Progenitor cell of endocrine pancreas (in vitro differentiated cells): ENCODE measurements at places on chromosomes 1 and 21. TPM values are rescaled to one million over a fixed set of nuclear protein-coding genes. Genes with fewer than 3 reads are reported as not detected.
A peak's percentile ranks its signal among the peaks of the same experiment; 100 is the strongest.

DNA sequence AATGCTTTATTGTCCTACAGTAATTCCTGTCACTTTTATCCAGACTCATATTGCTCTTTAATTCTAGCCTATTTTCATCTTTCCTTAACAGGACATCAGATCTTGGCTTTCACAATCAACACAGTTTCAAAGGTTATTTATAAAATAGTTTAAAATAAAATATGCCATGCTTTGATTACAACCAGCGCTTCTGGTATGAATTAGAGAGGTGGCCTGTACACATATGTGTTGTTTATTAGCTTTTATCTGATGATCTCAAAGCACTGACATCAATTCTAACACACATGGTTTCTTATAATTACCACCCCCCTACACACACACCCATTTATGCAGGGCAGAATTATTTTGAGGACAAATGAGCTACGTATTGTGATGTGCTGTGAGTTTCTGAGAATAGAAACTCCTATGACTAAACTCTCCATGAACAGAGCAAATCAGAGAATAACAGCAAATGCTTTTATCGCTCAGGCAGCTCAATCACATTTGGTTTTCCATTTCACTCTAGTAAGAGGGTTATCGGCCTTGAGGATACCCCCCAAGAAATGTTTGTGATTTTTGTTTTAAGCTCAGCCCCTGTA is 18.0 kb downstream of the CD247 start:
- H3K36me3 ChIP-seq, result no peaks in the 10 kb centered on the region
- H3K4me1 ChIP-seq, result peaks cover 3% of the 10 kb centered on the region
- H3K27ac ChIP-seq, result no peak overlapping the region
- DNase-seq, result no peak
- no peak overlapping the region for H3K4me3 ChIP-seq

DNA sequence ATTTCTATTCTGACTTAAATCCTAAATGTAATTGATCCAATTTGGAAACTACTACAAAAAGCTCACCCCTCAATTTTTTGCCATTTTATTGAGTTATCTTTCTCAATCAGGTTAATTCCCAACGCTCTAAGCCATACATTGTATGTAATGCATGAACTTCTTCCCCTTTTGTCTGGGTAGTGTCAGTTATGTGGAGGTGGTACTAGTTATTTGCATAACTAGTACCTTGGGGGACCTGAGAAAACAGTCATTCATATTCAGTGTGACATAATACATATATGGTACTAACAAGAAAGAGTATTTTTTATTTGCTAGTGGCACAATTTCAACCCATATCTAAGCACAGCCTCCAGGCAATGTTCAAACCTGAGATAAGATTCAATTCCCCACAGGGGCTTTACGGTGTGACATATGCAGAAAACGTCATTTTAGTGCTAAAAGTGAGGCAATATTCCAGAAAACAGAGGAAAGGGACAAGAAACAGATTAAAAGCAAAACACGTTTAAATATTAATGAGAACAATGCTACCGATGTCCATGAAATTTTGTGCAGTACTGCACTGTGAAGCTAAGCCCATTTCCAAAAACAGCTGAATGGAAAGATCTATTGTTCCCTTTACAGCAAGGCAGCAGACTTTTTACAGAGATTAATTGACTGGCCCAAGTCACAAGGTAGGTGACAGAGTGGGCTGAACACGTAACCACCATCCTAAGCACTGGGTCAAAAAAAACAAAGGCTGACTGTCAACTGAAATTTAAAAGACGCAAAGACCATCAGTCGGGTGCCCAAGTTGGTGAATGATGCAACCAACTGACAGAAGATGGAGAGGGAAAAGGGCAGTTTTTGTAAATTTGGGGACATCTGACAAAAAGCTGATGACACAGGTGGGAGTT is 1.4 kb downstream of the HLCS start:
- peaks cover 6% of the 10 kb centered on the region for H3K36me3 ChIP-seq
- H3K4me1 ChIP-seq, result peaks cover 17% of the 10 kb centered on the region
- peak overlapping the region; percentile 98 for H3K27ac ChIP-seq

- peak; percentile 44 for DNase-seq
- H3K27me3 ChIP-seq, result no peaks in the 10 kb centered on the region
- H3K4me1 ChIP-seq, result peaks cover 19% of the 10 kb centered on the region
- H3K27ac ChIP-seq, result no peak overlapping the region
- peaks cover 19% of the 10 kb centered on the region for H3K36me3 ChIP-seq
- H3K4me3 ChIP-seq, result no peak overlapping the region
Measured at GRCh38 chr1:38026592-38027200, 14.2 kb downstream of the UTP11 start.

GRCh38 chr21:36454093-36454531 is 25.8 kb downstream of the CLDN14 start:
- H3K4me1 ChIP-seq, result peaks cover 15% of the 10 kb centered on the region
- H3K36me3 ChIP-seq, result no peaks in the 10 kb centered on the region
- DNase-seq, result no peak
- no peak overlapping the region for H3K4me3 ChIP-seq

- H3K27ac ChIP-seq, result no peak overlapping the region
- DNase-seq, result no peak
- peaks cover 1% of the 10 kb centered on the region for H3K36me3 ChIP-seq
- H3K4me1 ChIP-seq, result no peaks in the 10 kb centered on the region
Measured at GRCh38 chr1:248618878-248619277, 16.0 kb downstream of the OR2T11 start.

GRCh38 chr1:205598841-205599668 is 32.8 kb downstream of the ELK4 start:
- no peak for DNase-seq
- H3K4me3 ChIP-seq, result no peak overlapping the region
- peaks cover 15% of the 10 kb centered on the region for H3K4me1 ChIP-seq
- no peak overlapping the region for H3K27ac ChIP-seq

- no peak overlapping the region for H3K4me3 ChIP-seq
- no peak for DNase-seq
- H3K27me3 ChIP-seq, result no peaks in the 10 kb centered on the region
- no peaks in the 10 kb centered on the region for H3K36me3 ChIP-seq
Measured at GRCh38 chr1:174568551-174568950, 120.8 kb downstream of the GPR52 start.

DNA sequence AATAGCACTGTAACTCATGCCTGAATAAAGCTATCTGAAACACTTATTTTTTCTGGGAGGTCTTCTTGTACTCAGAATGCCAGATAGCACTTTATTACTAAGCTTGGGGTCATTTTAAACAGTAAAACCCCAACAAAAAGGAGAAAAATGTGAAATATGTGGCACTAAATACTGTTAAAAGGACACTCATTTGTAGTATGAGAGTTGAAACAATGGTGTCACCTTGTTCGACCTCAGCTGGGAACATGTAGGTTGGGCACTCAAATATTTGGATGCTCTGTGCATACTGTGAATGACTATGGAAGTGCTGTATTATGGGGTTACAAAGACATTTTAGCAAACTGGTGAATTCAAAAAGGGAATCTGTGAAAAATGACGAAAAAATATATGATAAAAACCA is 53.9 kb downstream of the SELENOF start:
- peaks cover 2% of the 10 kb centered on the region for H3K36me3 ChIP-seq
- H3K4me1 ChIP-seq, result peaks cover 2% of the 10 kb centered on the region
- no peak overlapping the region for H3K27ac ChIP-seq
- no peaks in the 10 kb centered on the region for H3K27me3 ChIP-seq
- no peak for DNase-seq

- DNase-seq, result no peak
- H3K4me3 ChIP-seq, result no peak overlapping the region
- no peaks in the 10 kb centered on the region for H3K36me3 ChIP-seq
- no peaks in the 10 kb centered on the region for H3K27me3 ChIP-seq
Measured at GRCh38 chr1:55353707-55354620, 138.8 kb upstream of the USP24 start.

- peak overlapping the region; percentile 24 for H3K27ac ChIP-seq
- H3K36me3 ChIP-seq, result no peaks in the 10 kb centered on the region
- H3K27me3 ChIP-seq, result no peaks in the 10 kb centered on the region
Measured at GRCh38 chr1:225766967-225767633, 10.5 kb upstream of the SRP9 start.

- H3K36me3 ChIP-seq, result no peaks in the 10 kb centered on the region
- peaks cover 7% of the 10 kb centered on the region for H3K4me1 ChIP-seq
- DNase-seq, result no peak
- peaks cover 34% of the 10 kb centered on the region for H3K27me3 ChIP-seq
- H3K4me3 ChIP-seq, result no peak overlapping the region
Measured at GRCh38 chr1:208273386-208274017, 29.3 kb upstream of the PLXNA2 start.

Gene MIA3
- 67.1 and 68.6 TPM in 2 replicates for total RNA-seq

Gene PCAT6
- 5.6 and 5.7 TPM in 2 replicates for total RNA-seq
